ENCODE measurements at places on chromosomes 4 and X. TPM values are rescaled to one million over a fixed set of nuclear protein-coding genes. Genes with fewer than 3 reads are reported as not detected.

DNA sequence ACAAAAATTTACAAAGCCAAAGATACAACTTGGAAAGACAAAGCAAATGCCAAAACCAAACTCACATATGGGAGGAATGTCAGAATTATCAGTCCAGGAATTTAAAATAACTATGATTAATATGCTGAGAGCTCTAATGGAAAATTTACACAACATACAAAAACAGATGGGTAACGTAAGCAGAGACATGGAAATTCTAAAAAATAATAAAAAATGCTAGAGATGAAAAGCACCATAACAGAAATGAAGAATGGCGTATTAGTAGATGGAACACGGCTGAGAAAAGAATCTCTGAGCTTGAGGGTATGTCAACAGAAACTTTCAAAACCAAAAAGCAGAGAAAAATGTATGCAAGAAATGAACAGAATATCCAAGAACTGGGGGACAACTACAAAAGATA, 4.1 kb upstream of the MANBA start:
- H3K4me3 ChIP-seq: no peak overlapping the region
- peaks cover 5% of the 10 kb centered on the region for H3K4me1 ChIP-seq
- no peaks in the 10 kb centered on the region for H3K36me3 ChIP-seq

DNA sequence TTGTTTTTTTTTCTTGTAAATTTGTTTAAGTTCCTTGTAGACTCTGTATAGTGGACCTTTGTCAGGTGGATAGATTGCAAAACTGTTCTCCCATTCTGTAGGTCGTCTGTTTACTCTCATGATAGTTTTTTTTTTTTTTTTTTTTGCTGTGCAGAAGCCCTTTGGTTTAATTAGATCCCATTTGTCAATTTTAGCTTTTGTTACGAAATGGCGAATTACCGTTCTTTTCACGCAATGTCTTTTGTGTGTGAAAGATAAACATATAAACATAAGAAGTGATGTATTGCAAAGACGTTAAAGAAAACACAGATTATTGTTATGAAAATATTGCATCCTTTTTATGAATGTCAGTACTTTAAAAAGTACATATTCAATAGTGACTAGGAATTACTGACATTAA, 34.5 kb downstream of the MAGEA10 start:
- H3K36me3 ChIP-seq: no peaks in the 10 kb centered on the region
- H3K27me3 ChIP-seq: no peaks in the 10 kb centered on the region
- H3K4me1 ChIP-seq: no peaks in the 10 kb centered on the region
- no peak overlapping the region for H3K27ac ChIP-seq
- H3K4me3 ChIP-seq: no peak overlapping the region

GRCh38 chr4:157896726-157897125, 276.1 kb downstream of the GASK1B start:
- DNase-seq: no peak
- H3K27me3 ChIP-seq: no peaks in the 10 kb centered on the region
- H3K4me3 ChIP-seq: no peak overlapping the region
- no peak overlapping the region for H3K27ac ChIP-seq
- H3K4me1 ChIP-seq: no peaks in the 10 kb centered on the region
- H3K36me3 ChIP-seq: no peaks in the 10 kb centered on the region

GRCh38 chrX:54808109-54808604, 612 bp downstream of the MAGED2 start:
- H3K36me3 ChIP-seq: peaks cover 34% of the 10 kb centered on the region
- peaks cover 20% of the 10 kb centered on the region for H3K4me1 ChIP-seq
- H3K27me3 ChIP-seq: no peaks in the 10 kb centered on the region
- DNase-seq: peak; percentile 91

DNA sequence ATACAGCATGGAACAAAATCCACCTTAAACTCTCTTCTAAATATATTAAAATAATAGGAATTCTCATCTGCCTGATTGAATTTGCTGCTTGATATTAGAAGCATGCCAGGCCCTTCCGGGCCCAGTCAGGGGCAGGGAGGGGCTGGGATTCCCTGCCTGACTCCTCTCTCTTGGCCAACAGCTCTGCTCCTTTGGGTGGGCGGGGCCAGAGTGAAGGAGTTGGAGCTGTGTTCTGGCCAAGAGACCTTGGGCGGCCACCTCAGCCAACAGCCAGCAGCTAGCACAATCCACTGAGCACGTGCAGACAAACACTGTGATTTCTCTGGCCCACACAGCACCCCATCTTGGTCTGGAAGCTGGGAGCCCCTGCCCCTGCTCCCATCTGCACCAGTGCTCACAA, 140.3 kb downstream of the PJA1 start:
- peak overlapping the region; percentile 60 for H3K27ac ChIP-seq
- DNase-seq: peak; percentile 81
- peaks cover 9% of the 10 kb centered on the region for H3K27me3 ChIP-seq
- H3K36me3 ChIP-seq: no peaks in the 10 kb centered on the region

DNA sequence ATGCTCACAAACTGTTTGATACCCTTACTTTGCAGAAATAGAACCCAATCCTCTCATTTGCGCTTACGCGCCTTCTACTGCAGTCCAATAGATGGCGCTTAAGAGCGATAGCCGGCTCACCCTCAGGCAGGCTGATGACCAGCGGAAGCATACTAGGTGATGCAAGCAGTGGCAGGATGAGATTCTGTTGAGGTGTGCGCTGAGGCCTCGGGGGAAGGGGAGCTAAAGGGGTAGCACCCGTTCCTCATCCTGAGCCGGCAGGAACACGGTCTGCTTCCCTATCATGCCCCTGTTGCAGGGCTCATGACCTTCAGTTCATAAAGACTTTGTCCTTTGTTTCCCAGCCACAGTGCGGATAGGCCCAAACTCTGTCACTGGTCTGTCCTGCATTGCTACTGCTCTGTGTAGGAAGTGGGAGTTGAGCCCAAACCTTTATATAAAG, 628.9 kb downstream of the TLL1 start:
- H3K27ac ChIP-seq: no peak overlapping the region
- DNase-seq: no peak
- H3K4me3 ChIP-seq: no peak overlapping the region
- H3K27me3 ChIP-seq: no peaks in the 10 kb centered on the region
- H3K36me3 ChIP-seq: no peaks in the 10 kb centered on the region
- H3K4me1 ChIP-seq: no peaks in the 10 kb centered on the region

- no peak for DNase-seq
- H3K4me1 ChIP-seq: no peaks in the 10 kb centered on the region
- H3K36me3 ChIP-seq: no peaks in the 10 kb centered on the region
- no peak overlapping the region for H3K27ac ChIP-seq
Measured at GRCh38 chrX:124641737-124642491, 295.6 kb downstream of the SH2D1A start.

The MYOZ2 gene
- total RNA-seq: 0.73 TPM

- H3K27ac ChIP-seq: no peak overlapping the region
- no peak overlapping the region for H3K4me3 ChIP-seq
- H3K4me1 ChIP-seq: no peaks in the 10 kb centered on the region
- H3K27me3 ChIP-seq: no peaks in the 10 kb centered on the region
- DNase-seq: no peak
Measured at GRCh38 chr4:129327637-129328036, 231.7 kb downstream of the C4orf33 start.

DNA sequence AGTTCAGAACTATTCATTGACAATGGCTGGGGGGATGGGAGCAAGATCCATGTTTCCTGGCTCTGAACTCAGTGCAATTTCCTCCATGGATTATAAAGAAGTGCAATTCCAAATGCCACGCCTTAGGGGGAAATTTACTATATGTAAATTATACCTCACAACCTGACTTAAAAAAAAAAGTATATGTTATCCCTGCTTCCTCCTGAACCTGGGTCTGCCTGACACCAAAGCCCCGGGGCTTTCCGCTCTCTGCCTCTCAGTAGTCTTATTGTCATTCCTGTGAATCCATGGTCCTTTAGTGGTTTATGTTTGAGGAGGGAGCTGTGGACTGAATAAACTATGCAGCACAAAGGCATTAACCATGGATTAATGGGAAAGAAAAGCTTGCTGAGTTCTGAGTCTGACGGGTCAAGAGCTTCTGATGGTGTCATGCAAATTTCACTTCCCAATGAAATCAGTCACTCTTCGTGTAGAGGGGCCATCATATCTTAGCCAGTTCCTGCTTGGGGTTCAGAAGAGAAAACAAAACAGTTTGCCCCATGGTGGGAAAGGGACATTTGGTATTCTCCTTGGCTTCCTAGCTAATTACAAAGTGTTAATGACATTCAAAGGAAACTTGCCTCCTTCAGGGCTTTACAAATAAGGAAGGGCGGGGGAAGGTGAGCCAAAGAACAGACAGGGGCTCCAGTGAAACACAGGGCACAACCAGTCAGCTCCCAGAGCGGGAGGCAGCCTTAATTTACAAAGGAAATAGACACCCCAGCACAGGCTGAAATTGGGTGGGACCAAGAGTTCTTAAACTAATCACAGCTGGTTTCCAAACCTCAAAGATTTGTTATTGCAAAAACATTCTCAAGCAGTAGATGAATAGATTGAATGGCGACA, 14.3 kb downstream of the FAM9C start:
- no peak overlapping the region for H3K4me3 ChIP-seq
- peak; percentile 44 for DNase-seq
- no peaks in the 10 kb centered on the region for H3K27me3 ChIP-seq
- H3K4me1 ChIP-seq: peaks cover 27% of the 10 kb centered on the region

DNA sequence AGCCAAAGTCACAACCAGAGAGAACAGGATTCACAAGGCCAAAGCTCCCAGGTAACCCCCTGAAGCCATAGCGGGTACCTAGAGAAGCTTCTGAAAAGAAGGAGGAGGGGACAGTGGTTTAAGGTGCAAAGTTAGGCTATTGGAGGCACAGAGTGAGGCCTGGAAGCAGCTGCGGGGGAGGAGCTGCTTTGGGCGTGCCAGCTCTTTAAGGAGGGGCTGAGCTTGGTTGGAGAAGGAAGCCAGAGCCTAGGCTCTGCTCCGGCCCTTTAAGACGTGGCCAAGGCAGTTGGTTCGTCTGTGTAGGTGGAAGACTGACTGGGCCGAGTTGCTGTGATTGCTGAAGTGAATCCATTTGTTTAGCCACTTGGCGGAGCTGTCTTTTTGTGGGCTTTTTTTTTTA, 1.5 kb downstream of the KLF8 start:
- H3K4me1 ChIP-seq: no peaks in the 10 kb centered on the region
- peak overlapping the region; percentile 51 for H3K4me3 ChIP-seq
- H3K36me3 ChIP-seq: no peaks in the 10 kb centered on the region
- no peak for DNase-seq
- no peaks in the 10 kb centered on the region for H3K27me3 ChIP-seq

DNA sequence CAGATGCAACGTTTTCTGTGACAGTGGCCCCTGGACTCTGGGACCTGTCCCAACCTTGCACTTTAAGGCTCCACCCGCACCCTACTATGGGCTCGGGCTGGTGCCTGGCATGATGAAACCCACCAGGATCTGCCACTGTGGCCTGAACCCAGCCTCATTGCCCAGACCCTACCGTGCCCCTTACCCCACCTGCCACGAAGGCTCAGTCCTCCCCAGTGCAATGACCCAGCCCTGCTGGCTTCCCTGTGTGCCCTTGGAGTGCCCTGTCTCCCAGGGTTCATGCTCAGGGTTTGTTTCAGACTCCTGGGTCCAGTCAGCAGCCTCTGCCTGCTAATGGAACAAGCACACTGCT, 3.1 kb downstream of the UVSSA start:
- peaks cover 16% of the 10 kb centered on the region for H3K4me1 ChIP-seq
- no peak overlapping the region for H3K27ac ChIP-seq
- peaks cover 43% of the 10 kb centered on the region for H3K36me3 ChIP-seq

The GYPA gene
- 4.2 TPM for total RNA-seq

The TMEM271 gene
- total RNA-seq: not detected

DNA sequence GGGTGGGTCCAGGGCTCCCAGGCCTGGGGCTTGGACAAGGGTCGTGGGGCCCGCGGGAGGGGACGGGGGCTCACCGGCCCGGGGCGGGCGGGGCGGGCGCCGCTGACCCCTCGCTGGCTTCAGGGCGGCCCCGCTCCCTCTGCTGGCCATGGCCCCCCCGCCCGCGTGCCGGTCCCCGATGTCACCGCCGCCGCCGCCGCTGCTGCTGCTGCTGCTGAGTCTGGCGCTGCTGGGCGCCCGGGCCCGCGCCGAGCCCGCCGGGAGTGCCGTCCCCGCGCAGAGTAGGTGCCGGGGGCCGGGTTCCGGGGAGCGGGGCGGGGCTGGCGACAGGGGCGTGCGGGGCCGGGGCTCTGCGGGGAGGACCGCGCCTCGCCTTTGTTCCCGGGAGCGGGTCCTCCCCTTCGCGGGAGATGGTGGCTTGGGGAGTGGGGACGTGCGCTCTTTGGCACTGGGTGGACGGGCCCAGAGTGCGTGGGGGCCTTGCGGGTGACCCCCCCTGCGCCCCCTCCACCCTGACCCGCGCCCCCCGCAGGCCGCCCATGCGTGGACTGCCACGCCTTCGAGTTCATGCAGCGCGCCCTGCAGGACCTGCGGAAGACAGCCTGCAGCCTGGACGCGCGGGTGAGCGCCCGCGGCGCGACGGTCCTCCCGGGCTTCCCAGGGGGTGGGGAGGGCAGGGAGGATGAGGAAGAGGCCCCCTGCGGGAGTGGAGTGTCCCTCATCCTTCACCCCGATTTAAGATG, 16.8 kb upstream of the NAT8L start:
- H3K36me3 ChIP-seq: no peaks in the 10 kb centered on the region
- peak overlapping the region; percentile 85 for H3K4me3 ChIP-seq
- H3K4me1 ChIP-seq: peaks cover 24% of the 10 kb centered on the region

DNA sequence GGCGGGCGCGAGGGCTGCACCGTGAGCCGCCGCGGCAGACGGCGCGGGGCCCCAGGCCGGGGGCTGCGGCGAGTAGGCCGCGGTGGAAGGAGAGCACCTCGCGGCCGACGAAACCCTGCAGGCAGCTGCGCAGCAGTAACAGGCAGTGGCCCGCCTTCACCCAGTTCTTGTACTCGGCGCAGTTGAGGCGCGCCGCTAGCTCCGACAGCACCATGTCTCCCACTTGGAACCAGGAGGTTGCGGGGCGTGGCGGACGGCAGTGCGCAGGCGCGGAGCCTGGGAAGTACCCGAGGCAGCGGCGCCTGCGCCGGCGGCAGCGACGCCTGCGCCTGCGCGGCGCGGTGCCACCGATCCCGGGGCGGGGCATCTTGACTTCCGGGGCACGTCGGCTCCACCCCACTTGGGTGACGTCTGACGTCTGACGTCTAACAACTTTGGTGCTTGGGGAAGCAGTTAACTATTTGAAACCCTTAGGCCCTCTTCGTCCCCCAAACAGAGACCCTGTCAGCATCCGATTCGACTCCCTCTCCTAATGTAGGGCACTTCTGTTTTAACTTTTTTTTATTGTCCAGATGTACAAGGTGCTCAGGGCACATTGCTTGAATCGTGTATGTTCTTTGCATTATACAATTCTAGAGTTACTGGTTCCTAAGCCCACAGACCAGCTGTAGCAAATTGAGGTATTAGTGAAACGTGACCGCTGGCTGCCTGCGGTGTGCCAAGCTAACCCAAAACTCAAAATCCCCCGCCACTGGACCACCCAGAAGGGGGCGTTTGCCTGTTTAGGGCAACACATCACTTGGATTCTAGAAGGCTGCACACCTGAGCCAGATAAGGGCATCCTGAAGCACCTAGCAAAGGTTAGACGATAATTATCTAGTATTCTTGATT, at the start of gene CXorf38:
CXorf38 (minus strand) TSS at position 255 of the 891 bp plus-strand sequence; CDS start at position 214, 41 bp downstream.
- peak; percentile 94 for DNase-seq
- peaks cover 35% of the 10 kb centered on the region for H3K4me1 ChIP-seq
- H3K4me3 ChIP-seq: peak within 1 kb of the TSS; percentile 94
- H3K36me3 ChIP-seq: no peaks in the 10 kb centered on the region

- DNase-seq: no peak
- H3K27ac ChIP-seq: no peak overlapping the region
- no peaks in the 10 kb centered on the region for H3K4me1 ChIP-seq
- no peaks in the 10 kb centered on the region for H3K36me3 ChIP-seq
- no peaks in the 10 kb centered on the region for H3K27me3 ChIP-seq
Measured at GRCh38 chrX:113833096-113834055, 750.5 kb upstream of the HTR2C start.
